Urothelium cell line (cell line): ENCODE measurements at places on chromosomes 6 and 20.

DNA sequence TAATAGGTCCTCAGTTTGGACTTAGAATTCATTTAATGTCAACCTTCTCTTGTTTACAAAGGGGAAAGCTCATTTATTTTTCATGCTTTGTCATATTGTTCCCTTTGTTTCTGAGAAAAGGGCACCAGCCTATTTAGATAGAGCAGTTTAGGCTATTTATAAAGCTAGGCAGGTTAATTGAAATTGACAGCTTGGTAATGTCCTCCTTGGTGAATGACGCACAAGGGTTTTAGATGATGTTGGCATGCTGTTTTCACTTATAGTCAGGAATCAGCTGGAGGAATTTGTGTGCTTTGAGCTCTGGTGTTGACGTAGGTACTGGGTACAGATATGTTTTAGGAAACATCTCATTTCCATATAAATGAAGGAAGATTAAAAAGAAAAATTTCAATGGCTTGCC is 45.2 kb downstream of the BCKDHB start:
- DNase-seq, result no peak

- no peak for DNase-seq
Measured at GRCh38 chr6:100084991-100085364, 91.0 kb upstream of the MCHR2 start.

DNA sequence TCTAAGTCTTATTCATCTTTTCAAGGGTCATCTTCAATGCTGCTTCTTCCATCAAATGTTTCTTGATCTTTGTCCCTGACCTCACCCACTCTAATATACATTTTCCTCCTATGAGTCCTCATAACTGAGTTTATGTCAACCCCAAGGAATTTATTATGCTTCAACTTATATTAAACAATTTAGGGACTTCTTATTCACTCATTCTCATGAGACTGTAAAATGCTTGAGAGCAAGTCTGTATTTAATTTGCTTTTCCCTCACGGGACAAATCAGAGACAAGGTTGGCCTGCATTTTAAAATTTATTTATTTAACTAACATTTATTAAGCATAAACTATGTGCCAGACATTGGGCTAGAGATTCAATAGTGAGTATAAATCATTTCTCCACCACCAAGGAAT is 312.0 kb upstream of the NT5E start:
- no peak for DNase-seq

DNA sequence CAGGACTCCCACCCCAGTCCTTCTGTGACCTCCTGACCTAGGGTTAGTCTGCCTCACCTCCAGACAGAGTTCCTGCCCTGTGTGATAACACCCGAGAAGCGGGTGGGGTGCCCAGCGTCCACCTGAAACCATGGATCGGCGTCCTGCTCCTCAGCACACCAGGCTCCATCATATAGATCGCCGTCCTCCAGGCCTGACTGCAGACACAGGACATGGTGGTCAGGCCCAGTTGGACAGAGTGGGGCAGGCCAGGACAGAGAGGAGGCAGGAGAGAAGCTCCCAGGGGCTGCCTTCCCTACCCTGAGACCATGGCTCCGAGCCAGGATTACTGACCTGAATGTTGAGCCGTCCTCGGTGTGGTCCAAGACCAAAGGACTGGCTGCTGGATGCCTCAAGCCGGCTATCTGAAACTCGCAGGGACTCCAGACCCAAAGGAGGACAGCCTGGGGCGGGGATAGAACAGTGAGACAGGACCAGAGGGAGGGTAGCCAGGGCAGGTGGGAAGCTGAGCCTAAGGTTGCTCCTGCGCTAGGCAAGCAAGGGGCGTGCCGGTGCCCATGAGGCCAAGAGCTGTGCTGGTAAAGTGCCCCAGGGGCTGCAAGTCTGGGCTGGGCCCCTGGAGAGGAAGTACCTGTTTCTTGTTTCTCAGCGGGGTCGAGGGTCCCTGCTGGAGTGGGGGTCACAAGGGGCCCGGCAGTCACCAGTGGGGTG is 2.2 kb downstream of the CPXM1 start:
- DNase-seq, result no peak

- no peak for DNase-seq
Measured at GRCh38 chr6:167686204-167686893, 140.4 kb upstream of the AFDN start.

DNA sequence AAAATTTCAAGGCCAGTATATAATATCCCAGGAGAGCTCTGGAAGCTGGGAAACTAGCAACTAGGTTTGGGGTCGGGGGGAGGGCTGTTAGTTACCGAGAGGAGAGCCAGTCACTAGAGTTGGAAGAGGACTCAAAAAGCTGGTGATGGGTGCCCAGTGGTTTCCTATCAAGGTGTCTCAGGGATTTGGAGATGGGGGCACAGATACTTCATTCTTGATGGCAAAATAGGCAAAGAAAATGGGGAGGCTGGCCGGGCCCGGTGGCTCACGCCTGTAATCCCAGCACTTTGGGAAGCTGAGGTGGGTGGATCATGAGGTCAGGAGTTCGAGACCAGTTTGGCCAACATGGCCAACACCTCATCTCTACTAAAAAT is 805 bp downstream of the PHF1 start:
- DNase-seq, result no peak

DNA sequence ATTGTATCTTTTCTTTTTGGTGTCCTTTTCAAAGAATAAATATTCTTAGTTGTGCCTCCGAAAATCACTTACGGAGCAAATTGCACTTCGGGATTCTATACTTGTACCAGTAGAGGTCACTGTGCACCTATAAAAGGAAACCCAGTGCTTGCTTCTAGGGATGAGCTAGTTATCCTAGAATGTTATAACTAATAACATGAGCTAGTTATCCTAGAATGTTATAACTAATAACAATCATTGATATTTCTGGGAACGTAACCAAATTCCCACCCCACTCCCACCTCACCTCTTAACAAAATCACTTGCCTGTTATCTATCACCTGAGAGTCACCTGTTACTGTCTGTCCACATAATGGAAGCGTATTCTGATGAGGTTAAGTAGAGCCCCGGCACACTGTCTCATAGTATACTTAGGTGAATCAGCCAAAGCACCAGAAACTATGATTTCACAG is 126.9 kb upstream of the TIAM2 start:
- DNase-seq, result peak; percentile 40

DNA sequence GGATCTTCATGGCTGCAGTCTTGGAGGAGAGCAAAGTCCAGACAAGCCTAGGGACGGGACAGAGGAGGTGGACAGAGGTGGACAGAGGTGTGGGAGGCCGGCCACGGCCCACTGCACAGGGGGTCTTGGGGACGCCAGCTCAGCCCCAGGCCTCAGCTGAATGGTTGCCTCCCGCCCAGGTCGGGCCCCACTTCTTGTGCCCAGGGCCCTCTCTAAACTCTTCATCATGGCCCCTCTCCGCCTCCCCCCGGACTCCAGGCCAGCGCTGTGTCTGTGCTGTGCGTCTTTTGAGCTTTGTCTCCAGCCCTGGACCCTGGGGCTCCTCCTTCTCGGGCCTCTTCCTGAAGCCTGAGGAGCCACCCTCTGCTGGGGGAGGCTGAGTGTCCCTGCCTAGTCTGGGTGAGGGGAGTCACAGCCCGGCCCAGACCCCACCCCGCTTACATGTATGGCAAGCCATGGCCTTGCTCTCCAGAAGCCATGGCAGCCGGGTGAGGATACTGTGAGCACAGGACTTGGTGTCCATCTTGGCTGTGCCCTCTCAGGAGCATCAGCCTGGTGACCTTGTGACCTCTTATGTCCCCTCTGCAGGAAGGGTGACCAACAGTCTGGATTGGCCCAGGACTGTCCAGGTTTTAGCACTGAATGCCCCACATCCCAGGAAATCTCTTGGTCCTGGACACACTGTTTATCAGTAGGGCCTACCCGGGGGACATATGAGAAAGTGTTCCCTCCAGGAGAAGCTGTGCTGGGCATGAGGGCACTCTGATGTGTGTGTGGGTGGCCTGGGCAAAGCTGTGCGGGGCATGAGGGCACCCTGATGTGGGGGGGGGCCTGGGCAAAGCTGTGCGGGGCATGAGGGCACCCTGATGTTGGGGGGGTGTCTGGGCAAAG is 9.4 kb upstream of the NPBWR2 start:
- DNase-seq, result no peak

DNA sequence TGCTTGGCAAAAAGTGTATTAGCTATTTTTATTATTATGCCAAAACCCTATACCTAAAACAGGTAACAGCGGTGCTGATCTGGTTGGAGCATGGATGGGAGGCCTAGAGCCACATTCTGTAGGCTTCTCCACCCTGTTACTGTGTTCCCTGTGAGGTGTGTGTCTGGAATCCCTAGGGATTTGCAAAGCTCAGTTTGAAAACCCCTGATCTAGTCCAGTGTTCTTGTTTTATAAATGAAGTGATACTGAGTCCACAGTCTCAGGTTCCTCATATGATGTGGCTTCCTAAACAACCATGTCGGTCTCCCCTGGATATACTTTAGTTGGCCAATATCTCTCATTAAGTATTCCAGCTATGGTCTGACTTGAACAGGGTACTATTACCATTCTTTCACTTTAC is 16.3 kb downstream of the ACSS2 start:
- no peak for DNase-seq

DNA sequence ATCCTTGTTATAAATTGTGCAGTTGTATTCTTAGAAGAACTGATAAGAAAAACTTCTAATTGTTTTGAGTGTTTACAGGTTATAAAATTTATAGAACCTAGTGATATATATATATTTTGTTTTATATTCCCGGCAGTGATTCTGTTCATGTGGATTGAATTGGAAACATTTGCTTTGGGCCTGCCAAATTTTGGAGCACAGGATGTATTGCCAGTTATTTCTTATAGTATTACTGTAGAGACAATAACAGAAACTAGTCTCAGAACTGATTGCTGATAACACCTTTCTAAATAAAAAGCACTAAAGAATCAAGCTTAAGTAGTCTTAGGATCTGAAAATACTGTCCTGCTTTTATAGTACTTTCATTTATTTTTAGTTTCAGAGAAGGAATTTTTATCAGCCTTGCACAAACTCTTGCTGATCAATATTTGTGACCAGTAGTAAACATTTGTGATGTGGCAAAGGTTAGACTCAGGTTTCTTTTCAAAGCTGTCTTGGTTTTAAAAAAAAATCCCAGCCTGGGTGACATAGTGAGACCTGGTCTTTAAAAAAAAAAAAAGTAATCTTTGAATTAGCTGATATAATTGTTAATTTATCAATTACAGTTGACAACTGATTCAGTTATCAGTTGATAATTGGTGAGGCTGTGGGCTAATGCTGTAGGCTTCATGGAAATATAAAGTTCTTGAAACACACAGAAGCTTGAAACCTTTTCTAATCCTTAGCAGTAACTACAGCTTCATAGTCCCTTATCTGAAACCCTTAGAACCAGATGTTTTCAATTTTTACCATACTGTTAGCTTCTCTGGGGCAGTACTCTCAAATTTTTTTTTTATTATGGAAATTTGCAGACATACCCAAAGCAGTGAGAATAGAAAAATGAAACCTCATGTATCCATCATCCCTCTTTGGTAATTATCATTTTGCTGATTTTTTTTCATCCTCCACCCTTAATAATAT is 42.4 kb downstream of the RNGTT start:
- DNase-seq, result no peak

DNA sequence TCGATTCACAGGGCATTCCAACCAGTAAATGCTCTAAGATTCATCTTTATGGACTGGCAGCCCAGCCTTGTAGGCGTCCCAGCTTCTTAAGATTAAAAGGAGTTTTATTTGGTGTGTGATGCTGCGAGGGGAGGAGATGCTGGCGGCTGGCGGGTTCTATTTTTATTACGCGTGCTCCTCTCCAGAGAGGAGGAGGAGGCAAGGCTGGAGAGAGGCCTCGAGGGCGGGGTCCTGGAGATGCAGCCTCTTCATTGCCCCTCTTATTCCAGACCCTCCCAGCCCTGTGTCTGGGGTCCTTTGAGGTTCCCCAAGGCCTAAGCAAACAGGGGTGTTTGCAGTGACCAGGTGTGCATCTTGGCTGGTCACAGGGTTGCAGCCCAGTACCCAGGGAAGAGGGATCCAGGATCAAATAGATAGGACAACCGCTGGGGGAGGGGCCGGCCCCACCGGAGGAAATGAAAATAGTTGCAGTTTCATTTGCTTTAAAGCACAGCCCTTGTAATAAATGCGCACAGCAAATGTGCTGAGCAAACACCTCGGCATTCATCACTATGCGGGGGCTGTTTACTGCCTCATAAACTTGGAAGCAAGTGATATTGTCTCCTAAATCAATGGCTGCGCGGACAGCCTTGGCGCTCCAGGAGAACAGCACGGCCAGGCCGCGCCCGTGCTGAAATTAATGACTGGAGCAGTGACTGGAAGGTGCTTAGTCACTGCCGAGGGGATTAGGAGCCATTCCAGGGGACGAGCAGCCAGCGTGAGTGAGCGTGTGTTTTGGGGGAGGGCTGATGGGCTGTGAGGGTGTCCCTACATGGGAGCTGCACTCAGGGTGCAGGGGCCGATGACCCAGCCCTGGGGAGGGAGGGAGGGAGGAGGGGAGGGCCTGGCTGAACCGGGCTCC is 83.0 kb downstream of the TMEM242 start:
- peak; percentile 68 for DNase-seq

DNA sequence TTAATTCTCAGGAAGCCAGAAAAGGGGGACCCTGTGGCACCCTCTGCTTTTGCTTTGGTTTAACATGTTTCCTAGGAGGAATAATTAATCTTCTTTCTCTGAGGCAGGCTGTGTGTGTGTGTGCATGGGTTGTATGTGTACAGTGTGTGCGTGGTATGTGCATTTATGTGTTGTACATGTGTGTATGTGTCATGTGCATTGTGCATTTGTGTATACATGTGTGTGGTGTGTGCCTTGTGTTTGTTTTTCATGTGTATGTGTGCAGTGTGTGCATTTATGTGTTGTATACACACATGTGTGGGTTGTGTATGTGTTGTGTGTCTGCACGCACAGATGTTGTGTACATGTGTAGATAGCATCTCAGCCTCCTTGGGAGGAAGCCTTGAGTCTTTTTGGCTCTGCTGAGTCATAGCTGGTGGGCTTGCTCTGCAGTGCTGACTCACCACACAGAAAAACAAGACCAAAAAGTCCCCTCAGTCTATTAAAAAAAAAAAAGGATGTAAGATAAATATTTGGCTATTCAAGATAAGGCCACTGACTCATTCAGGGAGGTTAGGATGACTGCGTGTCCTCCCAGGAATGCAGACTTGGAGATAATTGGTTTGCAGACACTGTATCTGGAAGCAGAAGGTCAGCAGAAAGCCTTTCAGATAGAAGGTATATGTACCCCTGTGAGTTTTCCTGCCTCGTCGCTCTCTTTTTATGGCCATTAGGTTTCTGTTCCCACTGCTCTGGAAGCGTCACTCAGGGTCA is 58.6 kb downstream of the SYNJ2 start:
- DNase-seq, result peak; percentile 77

- DNase-seq, result no peak
Measured at GRCh38 chr6:7080311-7080710, 27.4 kb upstream of the RREB1 start.

GRCh38 chr6:33450434-33450833 is 3.9 kb upstream of the ZBTB9 start:
- no peak for DNase-seq

GRCh38 chr20:9617940-9618339 is 103.5 kb downstream of the LAMP5 start:
- peak; percentile 64 for DNase-seq

DNA sequence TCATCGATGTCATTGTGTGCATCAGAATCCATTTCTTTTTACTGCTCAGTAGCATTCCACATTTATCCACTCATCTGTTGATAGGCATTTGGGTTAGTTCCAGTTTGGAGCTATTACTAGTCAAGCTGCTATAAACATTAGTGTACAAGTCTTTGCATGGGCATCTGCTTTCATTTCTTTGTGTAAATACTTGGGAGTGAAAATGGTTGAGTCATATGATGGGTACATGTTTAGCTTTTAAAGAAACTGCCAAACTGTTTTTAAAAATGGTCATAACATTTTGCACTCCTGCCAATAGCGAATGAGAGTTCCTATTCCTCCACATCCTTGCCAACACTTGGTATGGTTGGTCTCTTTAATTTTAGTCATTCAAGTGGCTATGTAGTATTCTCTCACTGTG is 21.2 kb upstream of the SLC22A2 start:
- no peak for DNase-seq

GRCh38 chr6:905556-905955 is 212.6 kb upstream of the EXOC2 start:
- DNase-seq, result no peak
